ENCODE measurements at places on chromosomes 11 and 22.

GRCh38 chr11:14902650-14903350 lies 10.8 kb upstream of the CYP2R1 start:
- DNase-seq: no peak

GRCh38 chr11:16956538-16957153 lies 57.6 kb downstream of the PLEKHA7 start:
- no peak for DNase-seq

- DNase-seq: no peak
These were observed 2.7 kb downstream of the TMEM134 start for GRCh38 chr11:67466367-67466766.

GRCh38 chr11:34707462-34707840 lies 86.6 kb downstream of the EHF start:
- DNase-seq: no peak

- DNase-seq: no peak
These were observed 20.4 kb upstream of the CADM1 start for GRCh38 chr11:115524572-115524971.

DNA sequence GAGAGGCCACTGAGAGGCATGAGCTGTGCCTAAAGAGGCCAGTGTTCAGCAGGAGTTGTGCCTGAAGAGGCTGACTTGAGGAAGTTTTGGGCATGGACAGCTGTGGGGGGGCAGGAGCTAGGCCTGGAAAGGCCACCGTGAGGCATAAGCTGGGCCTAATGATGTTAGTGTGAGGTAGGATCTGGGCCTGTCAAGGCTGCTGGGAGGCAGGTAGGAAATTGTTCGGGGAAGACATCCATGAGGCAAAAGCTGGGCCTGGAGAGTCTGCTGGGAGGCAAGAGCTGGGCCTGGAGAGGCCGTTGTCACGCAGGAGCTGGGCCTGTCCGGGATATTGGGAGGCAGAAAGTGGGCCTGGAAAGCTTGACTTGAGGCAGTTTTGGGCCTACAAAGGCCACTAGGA lies 44.9 kb downstream of the OR4C45 start:
- no peak for DNase-seq

- DNase-seq: no peak
These were observed 10.8 kb upstream of the PDGFB start for GRCh38 chr22:39255449-39256185.

DNA sequence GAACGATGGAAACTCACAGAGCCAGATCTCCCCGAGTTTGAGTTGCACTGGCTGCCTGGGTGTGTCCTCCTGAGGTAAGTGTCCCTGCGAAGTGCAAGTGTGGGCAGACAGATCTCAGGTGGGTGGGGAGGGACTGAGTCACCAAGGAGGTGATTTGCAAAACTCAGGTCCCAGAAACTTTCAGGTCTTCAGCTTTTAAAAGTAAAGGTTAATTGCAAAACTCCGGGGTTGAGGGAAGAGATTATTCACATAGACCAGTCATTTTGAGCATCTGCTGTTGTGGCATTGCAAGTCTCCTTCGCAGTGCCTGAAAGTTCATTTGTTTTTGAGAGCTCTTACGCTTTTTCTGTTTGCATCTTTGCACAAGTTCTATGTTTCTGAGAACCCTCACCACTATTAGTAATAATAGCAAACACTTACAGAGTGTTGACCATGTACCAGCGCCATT lies 7.1 kb downstream of the CD44 start:
- peak; percentile 94 for DNase-seq

DNA sequence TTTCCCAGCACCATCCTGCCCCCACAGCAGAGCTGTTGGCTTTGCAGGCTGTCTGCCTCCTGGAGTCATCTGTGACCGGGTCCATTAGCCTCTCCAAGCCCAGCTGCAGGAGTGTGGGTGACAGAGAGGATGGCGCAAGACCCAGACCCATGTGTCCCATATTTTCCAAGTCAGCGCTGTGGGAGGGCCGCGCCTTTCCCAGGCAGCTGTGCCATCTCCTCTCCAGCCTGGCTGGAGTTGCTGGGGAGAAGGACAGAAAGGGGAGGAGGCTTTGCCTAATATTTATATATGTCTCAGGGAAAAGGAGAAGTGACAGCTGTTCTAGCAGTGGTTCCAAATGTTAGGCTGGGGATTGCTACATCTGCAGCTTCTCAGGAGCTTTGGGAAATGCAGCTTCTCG lies 15.7 kb downstream of the DTX4 start:
- DNase-seq: no peak

DNA sequence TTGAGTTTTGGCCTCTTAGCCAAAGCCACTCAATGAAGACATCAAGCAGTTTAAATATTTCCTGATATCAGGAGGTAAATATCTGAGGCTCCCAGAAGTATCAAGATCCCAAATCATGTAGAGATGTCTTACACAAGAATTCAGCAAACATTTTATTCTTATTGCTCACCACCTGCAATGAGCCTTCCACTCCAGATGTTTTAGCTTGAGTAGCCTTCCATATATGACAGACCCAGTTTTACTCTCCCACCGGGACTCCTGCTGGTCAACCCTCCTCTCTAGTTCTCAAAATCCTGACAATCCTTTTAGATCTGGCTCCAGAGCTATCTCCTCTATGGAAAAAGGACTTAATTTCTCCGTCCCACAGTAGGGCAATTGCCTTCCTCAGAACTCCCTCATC lies 404.4 kb downstream of the KCNA4 start:
- no peak for DNase-seq

GRCh38 chr11:65445604-65446445 lies 23.2 kb downstream of the NEAT1 start:
- no peak for DNase-seq

- DNase-seq: no peak
These were observed 24.4 kb downstream of the USP47 start for GRCh38 chr11:11866203-11866602.

DNA sequence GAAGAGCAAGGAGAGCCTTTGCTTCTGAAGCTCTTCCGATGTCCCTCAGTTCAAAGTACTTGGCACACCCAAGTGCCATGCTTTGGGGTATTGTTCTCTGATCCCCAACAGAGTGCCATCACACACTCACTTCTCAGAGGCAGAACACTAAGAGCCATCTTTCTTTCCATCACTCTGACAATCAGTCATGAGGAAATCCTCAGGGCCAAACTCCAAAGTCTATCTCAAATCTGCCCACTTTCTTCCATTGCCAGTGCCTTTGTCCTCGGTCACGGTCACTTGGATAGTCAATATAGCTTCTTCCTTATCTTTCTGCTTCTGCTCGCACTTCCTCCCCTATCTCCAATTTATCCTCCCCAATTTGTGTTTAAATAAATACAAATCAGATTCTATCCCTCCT lies 90.9 kb downstream of the ENTHD1 start:
- DNase-seq: no peak

DNA sequence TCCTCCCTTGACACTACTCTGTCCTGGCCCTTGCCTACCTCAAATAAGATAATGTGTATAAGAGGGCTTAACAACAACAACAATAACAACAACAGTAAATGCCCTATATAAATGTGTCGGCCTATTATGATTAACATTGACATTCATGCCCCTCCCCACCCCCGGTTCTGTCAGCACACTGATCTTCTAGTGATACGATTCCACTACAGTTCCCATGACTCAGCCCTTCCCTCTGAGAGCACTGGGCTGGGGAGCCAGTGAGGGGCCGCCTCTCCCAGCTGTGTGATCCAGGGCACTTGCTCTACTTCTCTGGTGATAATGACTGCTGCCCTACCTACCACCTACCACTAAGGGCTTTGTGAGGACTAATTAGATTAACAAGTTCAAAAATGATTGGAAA lies 92.2 kb upstream of the PHOX2A start:
- no peak for DNase-seq

DNA sequence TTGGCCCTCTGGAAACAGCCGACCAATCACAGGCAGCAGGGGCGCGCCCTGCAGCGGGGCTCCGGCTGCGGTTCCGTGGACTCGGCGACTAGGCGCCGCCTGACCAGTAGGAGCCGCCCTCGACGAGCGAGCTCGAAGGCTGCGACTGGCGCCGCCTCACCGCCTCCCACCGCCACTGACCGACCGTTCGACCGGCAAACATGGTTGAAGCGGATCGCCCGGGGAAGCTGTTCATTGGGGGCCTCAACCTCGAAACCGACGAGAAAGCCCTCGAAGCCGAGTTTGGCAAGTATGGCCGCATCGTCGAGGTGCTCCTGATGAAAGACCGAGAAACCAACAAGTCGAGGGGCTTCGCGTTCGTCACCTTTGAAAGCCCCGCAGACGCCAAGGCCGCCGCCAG lies at the start of gene RBMXL2:
Gene RBMXL2 (plus strand): TSS at position 78 of the 400 bp plus-strand sequence. CDS start 123 bp downstream, at position 201.
- no peak for DNase-seq

DNA sequence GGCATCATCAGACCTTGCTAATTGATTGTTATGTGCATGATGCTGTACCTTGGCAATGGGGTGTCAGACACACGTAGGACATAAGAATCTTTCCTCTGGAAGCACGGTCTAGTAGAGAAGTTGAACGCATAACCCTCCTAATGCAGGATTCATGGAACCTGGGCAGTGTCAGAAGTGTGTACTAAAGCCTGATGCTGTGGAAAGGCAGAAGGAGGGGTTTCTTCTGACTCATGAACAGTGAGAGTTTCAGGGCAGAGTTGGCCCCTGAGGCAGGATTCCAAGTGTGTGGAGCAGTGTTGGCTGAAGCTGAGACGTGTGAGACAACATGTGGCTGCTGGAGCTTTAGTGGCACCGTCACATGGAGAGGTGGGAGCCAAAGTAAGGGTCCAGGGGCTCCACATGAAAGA lies 3.5 kb downstream of the PANX1 start:
- DNase-seq: no peak

DNA sequence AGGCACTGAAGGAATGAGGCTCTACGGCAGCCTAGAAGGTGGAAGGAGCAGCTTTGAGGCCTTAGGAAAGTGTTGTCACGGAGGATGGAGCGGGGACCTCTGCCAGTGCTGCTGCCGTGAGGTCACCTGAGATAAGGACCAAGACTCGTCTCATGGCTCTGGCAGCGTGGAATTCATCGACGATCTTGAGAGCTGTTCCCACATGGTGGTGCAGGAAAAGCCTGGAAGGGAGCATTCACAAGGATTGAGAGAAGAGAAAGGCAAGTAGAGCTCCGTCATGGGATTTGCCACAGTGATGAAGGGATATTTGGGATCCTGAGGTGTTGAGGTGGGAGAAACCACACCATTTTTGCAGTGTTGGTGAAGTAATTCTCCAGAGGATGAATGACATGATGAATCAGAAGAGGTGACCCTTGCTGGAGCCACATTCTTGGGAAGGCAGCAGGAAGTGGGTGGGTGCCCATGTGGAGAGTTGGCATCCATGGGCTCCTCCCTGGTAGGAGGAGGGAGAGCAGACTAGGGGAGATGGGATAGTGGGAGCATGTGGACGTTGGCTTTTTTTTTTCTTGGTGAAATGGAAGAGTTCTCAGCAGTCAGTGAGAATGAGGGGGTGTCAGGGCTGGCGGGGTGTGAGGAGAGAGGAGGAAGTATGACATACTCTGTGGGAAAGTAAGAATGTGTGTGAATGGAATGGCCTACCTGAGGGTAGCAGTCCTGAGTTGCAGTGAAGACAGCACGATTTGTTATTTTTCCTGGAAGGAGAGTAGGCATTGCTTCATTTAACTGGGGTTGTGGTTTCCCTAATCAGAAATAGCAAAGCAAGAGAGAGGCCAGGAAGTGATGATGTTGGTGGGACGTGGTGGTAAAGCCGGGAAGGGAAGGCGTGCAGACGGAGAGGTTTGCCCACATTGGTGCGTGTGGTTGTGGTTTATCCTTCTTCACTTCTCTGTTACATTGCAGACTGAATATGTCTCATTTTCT lies 11.1 kb downstream of the PPP6R3 start:
- peak; percentile 78 for DNase-seq

GRCh38 chr11:73426219-73426850 lies 50.1 kb downstream of the RELT start:
- no peak for DNase-seq

DNA sequence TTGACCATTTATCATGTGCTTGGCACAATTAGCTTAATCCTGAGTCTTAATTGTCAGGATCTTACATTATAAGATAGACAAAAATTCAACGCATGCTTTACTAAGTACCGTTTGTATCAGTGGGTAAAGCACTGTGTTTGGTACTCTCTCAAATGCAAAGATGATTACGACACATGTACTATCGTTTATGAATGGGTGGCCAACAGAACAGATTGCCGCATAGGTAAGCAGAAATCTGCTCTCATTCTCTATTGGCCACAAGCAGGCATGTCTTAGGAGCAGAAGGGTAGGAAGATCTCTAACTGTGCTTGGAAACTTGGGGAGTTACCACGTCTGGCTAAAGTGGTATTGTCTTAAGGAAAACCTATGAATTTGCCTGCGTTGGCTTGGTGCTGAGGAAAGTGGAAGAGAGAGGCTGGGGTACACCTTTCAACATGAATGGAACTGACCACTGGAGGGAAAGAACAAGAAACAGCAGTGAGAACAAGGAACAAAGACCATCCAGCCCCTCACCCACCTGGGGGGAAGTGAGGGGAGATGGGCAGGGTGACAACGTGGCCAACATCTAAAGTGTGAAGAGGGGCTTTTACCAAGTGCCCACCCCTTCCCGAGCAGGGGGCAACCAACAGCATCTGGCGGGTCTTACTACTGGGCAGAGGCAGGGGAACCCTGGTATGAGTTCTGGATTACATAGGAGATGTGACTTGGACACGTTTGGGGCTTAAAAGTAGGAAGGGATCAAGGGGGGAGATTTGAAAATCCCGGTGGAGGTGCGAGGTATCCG lies 1.0 kb upstream of the TUBA8 start:
- DNase-seq: no peak

GRCh38 chr11:6596239-6596877 lies 7.1 kb downstream of the RRP8 start:
- DNase-seq: no peak

- no peak for DNase-seq
These were observed 220.6 kb upstream of the ISX start for GRCh38 chr22:34845391-34845790.

- no peak for DNase-seq
These were observed 47.5 kb downstream of the RPL27A start for GRCh38 chr11:8729837-8730696.

DNA sequence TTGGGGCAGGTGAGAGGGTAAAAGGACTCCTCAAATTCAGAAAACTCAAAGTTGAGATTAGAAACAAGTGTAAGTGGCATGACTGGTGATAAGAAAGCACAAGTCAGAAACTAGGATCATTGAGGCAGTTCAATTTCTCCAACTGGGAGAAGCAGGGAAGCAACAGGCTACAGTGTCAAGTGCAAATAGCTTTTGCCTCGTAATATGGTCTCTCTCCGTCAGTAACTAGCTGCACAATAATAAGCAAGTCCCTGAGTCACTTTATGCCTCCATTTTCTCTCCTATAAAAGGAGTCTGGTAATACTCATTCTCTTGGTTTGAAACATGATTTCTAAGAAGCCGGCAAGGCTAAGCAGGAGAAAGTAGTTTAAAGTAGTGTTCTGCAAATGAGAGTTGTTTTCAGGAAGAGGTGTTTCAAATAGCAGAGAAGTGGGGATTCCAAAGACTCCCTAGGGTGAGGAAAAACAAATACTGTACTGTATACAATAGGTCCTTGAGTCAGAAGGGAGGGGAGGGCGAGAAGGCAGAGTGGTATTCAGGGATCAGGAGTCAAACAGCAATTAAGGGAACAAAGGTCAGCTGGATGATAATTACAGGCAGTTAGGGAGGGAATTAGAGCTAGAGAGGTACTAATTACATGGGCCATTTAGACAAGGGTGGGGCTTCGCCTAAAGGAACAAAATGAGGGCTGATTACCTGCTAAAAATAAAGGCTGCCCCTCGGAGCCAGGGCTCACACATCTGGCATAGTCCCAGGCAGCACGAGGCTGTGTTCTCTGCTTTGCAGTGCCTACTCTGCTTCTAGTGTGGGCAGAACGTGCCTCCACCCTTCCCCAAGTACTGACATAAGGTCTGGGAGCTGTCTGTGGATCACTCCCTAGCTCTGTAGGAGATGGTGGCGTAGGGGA lies 96.0 kb upstream of the BDNF start:
- no peak for DNase-seq

GRCh38 chr22:45626198-45626651 lies 45.4 kb upstream of the ATXN10 start:
- DNase-seq: no peak

- peak; percentile 86 for DNase-seq
These were observed 125.8 kb downstream of the MICAL2 start for GRCh38 chr11:12235947-12236743.
